ENCODE measurements at places on chromosomes 16 and 17.

- no peak for DNase-seq
Observed at GRCh38 chr17:6452471-6453266, 8.4 kb downstream of the PIMREG start.

GRCh38 chr16:24844101-24845030 lies 1.4 kb upstream of the SLC5A11 start:
- DNase-seq = peak; percentile 59

GRCh38 chr17:5700745-5701144 lies 116.4 kb upstream of the NLRP1 start:
- DNase-seq = no peak

GRCh38 chr16:64453646-64454045 lies 668.2 kb downstream of the CDH11 start:
- no peak for DNase-seq

DNA sequence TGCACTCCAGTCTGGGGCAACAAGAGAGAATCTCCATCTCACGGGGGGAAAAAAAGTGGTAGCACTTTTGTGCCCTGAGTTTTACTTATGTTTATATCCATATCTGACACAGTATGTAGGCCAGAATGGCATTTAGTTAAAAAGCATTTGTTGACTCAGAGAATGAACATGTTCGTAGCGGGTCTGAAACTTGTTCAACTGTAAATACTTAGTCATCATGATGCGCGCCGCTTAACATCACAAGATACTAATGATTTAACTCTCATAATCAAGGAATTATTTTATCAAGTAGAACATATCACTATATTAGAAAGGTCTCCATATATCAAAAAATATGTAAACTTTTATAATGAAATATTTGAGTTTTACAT lies 55.3 kb upstream of the ITGA2B start:
- no peak for DNase-seq

DNA sequence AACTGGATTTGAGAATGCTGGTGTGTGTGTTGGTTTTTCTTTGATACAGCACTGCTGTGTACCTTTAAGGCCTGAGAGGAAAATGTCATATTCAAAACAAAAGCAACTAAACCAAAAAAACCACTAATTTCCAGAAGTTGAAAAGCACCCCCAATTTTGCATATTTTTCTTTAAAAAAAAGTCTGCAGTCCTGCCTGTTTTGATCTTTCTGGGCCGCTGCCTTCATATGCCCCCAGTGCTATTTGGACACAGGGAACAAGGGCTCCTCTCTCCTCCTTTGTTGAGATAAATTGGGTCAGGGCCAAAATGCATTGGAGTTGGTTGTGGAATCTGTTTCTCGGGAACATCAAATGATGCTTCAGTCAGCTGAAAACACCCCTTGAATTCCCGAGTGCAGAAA lies 26.9 kb downstream of the GPT2 start:
- peak; percentile 23 for DNase-seq

GRCh38 chr17:81483862-81484194 lies 28.8 kb downstream of the ACTG1 start:
- no peak for DNase-seq

DNA sequence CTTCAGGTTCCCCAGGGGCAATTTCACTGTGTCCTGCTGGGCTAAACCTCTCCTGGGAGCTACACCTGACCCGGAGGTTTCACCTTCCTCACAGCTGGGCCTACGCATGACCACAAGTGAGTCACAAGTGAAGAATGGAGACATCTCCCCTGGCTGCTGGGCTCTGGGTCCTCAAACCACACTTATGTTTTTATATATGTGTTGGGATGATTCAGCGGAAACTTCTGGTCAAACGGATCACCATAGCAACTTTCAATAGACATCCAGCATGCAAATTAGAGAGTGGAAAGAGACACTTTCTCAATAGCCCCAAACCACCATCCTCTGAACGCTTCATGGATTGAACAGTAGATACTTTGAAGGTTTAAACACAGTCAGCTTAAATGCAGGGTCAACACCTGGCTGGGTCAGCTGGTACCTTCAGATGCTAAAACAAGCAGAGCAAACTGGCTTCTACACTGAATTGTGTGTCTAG lies 28.0 kb upstream of the MAF start:
- DNase-seq = peak; percentile 93

- DNase-seq = no peak
Observed at GRCh38 chr16:17491140-17491662, 20.4 kb upstream of the XYLT1 start.

DNA sequence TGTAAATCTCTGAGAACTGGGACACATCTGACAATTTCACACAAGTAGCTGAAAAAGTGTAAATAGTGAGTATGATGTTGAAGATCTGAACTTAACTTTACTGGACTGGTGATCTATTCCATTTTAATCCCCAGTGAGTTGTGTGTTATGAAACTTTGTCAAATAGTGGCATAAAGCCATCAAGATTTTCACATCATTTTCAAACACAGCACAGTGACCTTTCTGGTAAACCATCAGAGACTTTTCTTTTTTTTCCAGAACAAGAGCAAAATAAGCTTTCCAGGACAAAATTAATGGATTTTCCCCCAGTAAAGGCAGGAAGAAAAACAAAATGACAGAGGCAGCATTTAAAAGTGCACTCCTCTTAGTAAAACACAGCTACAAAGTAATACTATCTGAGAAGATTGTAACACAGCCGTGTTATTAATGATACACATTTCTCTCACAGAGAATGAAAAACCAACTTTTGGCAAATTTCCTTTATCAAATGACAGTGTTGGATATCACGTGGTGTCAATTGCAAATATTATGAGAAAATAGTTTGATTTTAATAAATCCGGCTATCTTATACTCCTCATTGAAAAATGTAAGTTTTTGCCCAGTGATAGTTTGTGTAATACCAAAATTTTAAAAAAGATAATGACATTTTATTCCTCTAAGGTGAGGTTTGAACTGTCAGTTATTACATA lies 16.8 kb upstream of the COL1A1 start:
- no peak for DNase-seq

GRCh38 chr16:2032285-2033056 lies 5.8 kb downstream of the NHERF2 start:
- DNase-seq = no peak

DNA sequence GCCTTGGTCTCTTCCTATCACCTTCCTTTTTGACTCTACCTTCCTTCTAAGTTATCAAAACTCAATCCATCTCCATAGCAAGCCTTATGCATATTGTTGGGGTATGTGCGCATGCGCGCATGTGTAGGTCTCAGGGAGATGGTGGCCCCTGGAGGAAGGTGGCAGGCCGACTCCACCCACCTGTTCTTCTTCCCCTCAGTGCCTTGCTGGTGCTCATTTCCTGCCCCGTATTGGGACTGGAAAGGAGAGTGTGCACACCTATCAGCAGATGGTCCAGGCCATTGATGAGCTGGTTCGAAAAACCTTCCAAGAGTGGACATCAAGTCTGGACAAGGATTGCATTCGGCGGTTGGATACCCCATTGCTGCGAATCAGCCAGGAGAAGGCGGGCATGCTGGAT lies 25.2 kb downstream of the DNAH2 start:
- no peak for DNase-seq

DNA sequence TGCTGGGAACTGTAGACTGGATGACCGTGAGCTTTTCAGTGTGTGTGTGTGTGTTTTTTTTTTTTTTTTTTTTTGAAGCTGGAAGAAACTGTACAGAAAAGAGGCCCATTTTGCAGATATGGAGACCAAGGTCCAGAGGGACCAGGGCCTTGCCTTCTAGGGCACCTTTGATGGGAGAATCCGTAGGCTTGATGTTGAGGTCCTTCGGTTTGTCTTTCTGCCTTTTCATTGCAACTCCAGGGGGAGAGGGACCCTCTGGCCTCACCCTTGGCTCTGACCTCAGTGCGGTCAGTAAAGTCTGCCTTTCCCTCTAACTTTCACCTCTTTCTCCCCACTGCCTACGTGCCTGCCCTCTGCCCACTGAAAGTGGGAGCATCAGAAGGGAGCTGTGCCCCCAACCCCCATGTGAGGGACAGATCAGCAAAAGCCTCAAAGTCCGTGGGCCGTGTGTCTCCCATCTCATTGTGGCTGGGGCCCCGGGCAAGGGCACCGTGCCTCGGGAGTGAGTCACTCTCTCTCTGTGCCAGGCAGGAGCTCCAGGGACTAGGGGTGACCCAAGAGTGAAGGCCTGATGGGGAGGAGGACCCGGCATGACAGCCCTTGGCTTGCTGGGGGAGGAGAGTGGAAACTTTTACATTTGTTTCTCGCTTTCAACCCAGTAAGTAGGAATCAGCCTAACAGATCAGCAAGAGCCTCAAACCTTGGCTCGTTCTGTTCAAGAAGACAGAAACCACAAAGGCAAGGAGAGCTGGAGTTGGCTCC lies 123.6 kb downstream of the CMIP start:
- peak; percentile 11 for DNase-seq

DNA sequence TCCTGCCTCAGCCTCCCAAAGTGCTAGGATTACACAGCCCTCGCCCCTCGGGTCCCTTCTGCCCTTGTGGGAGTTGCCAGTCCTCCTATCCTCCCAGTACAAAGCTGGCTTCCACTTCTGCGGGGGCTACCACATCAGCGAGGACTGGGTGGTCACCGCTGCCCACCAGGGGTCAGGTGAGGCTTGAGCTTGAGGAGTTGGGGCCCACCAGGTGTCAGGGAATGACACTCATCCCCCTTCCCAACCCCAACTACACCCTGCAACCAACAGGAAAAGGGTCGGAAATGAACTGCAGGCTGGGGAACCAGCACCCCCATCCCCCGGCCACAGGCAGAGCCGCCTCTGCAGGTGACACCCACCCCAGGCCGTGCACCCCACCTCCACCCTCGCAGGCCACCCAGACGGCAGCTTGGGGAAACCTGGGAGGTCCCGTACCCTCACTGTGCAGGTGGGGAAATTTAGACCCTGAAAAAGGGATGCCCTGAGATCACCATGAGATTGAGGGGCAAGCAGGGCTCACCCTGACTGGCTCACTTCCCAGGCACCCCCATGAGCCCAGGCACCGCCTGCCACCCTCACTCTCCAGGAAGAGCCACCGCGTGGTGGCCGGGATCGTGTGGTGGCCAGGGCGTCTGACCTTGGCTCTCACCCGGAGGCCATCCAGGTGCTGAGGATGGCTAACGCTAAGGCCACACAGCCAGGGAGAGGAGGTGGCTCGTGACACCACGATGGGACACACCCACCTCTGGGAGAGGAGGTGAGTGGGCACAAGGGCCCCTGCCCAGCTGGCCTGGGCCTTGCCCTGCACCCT lies 8.0 kb downstream of the CTRB1 start:
- no peak for DNase-seq

GRCh38 chr17:16991349-16992009 lies 19.6 kb upstream of the TNFRSF13B start:
- peak; percentile 85 for DNase-seq

GRCh38 chr16:17419266-17419665 lies 51.5 kb downstream of the XYLT1 start:
- no peak for DNase-seq

GRCh38 chr16:17607075-17607509 lies 136.3 kb upstream of the XYLT1 start:
- DNase-seq = no peak

- no peak for DNase-seq
Observed at GRCh38 chr17:64004903-64005733, 7.0 kb downstream of the PRR29 start.

GRCh38 chr17:1630662-1631061 lies 2.0 kb upstream of the SLC43A2 start:
- DNase-seq = no peak

- peak; percentile 50 for DNase-seq
Observed at GRCh38 chr16:82133798-82134197, 36.2 kb downstream of the MPHOSPH6 start.

- no peak for DNase-seq
Observed at GRCh38 chr17:3851461-3852100, 5.5 kb upstream of the NCBP3 start.

- DNase-seq = no peak
Observed at GRCh38 chr17:61404663-61404912, 4.9 kb downstream of the TBX2 start.

DNA sequence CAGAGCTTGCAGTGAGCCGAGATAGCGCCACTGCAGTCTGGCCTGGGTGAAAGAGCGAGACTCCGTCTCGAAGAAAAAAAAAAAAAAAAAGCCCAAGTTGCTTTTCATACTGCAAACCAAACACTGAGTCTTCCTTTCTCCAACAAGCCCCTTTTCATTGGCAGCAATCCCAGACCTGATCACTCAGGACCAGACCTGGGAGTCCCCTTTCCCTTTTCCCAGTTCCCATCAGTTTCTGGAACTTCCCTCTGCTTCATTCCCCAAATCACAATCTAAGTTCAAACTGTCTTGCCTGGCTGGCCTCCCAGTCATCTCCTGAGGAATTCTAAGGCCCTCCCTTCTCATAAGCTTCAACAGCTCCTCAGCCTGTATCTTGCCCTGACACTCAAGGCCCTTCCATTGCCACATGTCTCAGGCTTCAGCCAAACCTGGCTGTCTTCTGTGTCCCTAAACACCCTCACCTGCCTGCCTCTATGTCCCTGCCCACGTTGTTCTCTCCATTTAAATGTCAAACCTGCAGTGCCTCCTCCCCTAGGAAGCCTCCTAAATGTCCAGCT lies 11.8 kb upstream of the PHF12 start:
- DNase-seq = no peak

DNA sequence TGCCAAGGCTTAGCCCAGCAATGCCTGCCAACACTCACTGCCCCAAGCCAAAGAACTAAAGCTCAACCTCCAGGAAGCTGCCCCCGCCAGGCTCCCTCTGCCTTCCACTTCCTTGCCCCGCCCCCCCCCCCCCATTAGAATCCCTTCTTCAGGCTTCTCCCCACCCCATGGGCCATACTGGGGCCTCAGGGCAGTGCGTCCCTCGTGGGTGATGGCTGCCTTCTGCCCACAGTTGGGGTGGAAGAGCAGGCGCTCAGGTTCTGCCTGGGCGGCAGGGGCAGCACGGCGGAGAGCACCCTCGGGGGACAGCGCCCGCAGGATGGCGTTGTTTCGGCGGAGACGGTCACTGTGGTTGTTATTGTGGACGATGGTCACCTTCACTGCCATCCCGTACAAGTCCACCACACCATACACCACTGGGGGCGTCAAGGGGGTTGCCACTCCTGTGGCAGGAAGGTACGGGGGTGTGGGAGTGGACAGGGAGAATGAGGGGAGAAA lies 4.1 kb downstream of the NEURL4 start:
- no peak for DNase-seq

DNA sequence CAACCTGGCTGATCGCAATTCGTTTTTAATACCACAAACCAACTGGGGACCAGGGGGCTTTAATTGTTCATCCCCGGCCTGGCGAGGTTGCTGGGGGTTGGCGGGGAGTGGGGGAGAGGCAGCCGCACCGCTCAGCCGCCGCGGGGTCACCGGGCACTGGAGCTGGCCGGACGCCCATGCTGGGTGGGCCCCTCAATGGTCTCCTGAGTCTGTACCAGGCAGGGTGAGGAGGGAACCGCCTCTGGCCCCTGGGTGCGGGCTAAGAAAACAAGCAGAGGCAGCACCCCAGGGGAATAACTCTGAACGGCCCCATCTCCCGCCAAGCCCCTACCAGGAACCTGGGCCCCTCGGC lies 43.9 kb downstream of the ACTG1 start:
- DNase-seq = no peak
